ENCODE measurements at places on chromosomes 12 and 14.
A peak's percentile ranks its signal among the peaks of the same experiment; 100 is the strongest.

DNA sequence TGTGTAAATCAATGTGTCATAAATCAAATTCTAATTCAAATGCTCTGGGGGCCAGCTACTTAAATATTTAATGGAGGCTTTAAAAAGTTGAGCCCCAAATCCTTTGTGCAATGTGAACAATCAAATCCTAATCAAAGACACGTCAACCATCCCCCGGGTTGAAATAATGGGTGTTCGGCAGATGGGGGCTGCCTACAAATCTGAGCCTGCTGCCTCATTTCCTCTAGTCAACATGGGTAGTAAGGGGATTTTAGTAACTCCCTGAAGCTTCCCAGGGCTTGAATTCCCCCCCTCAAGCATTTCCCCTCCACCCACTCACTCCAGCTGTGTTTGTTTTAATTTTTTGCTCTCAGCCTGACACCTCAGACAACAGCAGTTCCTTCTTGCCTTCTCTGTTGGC is 37.8 kb downstream of the SRRM4 start:
- DNase-seq = no peak

DNA sequence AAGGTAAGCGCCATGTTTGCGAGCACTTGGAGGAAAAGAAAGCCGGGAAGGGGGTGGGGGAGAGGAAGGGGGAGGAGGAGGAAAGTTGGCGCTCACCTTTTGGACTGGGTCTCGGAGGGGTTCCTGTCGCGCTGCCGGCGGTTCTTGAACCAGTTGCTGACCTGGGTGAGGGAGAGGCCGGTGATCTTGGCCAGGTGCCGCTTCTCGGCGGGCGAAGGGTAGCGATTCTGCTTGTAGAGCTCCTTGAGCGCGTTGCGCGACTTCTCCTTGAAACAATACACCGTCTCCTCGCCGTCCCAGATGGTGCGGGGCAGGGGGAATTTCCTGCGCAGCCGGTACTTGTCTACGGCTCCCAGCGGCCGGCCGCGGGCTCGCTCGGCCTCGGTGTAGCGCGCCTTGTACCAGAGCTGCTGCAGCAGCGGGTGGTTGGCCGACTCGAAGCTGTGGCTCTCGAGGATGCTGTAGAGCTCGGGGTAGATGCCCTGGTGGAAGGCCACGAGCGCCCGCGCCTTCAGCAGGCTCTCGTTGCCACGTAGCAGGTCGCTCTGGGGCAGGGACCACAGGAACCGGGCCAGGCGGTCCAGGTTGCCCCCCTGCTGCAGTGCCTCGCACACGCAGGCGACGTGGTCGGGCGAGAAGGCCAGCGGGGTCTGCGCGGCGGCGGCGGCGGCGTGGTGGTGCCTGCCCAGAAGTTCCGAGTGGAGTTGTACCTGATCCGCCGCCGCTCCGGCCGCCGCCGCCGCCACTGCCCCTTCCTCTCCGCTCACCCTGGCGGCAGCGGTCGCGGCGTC is 840 bp downstream of the SIX4 start:
- DNase-seq = no peak

- DNase-seq = no peak
Measured at GRCh38 chr12:99387661-99388060, 259.9 kb upstream of the GARIN6 start.

- no peak for DNase-seq
Measured at GRCh38 chr14:74368026-74368425, 19.8 kb downstream of the VRTN start.

DNA sequence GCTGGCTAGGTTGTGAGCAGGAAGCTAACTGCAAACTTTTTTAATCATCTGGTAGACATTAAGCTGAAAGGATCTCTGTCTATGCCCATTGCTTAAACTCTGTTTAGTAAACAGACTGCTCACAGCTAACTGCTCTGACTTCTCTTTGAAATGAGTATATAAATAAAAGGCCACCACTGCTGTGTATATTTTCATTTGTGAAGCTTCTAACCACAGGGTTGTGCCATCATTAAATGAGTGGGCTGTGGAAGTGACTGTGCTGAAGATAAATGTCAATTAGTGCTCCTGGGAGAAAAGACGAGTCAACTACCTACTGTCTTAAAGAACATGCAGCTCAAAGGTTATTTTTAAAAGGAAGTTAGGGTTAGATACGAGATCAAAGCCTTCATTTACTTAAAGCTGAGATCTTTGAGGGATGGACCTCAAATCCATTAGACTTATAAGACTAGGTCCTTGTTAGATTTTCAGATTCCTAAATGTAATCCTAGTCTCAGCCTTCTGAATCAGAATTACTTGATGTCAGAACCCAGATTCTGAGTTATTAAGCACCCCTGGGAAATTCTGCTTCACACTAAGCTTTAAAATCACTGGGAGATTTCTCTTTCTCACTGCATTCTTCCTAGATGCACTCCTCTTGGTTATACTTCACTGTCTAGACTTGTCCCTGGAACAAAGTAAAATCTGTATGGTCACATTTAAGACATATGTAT is 213.1 kb upstream of the FLRT2 start:
- DNase-seq = no peak

DNA sequence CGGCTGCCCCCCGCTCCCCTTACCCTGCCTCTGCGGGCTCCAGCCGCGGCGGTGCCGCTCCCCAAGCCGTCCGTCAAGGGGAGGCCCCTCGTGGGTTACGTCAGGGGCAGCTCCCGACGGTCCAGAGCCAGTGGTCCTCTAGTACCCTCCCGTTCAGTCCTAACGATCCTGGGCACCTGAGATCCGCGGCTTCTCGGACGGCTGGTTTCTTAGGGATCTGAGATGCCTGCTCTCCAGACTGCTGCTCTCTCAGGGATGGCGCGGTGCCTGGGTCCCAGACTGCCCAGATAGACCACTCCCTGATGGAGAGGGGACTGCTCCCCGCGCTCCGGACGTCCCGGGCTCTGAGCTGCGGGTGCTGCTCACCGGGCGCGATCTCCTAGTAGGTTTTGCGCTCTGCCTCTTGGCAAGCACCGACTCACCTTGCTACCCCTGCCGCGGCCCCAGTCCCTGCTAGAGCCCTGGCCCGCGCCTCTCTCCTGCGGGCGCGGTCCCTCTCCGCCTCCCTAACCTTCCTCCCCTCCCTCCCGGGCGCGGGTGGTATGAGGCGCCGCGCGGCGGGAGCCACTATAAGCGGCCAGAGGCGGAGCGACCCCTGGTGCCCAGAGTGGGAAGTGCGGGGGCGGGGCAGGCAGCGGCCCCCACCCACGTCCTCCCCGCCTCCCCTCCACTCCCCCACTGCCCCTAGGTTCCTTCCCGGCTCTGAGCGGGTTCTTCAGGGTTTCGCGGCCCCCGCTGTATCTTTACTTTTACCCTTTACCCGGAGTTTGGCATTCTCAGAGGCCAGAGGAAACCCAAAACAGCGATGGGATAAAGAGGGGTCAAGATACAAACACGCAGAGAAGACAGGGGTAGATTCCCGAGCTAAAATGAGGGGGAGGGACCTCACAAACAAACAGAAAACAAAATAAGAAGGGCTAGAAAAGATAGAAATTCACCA is at the start of gene C1QL4:
Gene C1QL4, minus strand, starts transcription at position 544 of the 940 bp plus-strand sequence. CDS start 711 bp downstream, outside the sequence.
- DNase-seq = peak; percentile 82

DNA sequence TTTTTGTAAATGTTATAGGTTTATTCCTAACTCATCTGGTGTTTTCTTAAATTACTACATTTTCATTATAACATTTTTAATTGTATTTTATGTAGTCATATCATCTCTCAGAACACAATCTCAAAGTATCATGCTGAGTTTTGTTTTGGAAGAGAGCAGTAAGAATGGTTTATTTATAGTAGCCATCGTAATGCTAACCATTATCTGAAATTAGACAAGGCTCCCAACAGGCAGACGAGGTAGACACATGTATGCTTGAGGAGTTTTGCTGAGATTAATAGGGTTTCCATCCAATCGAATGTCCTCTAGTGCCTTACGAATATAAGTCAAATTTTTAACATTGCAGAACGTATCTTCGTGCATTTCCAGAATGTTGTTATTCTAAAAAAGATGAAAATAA is 9.0 kb upstream of the CCER1 start:
- no peak for DNase-seq

DNA sequence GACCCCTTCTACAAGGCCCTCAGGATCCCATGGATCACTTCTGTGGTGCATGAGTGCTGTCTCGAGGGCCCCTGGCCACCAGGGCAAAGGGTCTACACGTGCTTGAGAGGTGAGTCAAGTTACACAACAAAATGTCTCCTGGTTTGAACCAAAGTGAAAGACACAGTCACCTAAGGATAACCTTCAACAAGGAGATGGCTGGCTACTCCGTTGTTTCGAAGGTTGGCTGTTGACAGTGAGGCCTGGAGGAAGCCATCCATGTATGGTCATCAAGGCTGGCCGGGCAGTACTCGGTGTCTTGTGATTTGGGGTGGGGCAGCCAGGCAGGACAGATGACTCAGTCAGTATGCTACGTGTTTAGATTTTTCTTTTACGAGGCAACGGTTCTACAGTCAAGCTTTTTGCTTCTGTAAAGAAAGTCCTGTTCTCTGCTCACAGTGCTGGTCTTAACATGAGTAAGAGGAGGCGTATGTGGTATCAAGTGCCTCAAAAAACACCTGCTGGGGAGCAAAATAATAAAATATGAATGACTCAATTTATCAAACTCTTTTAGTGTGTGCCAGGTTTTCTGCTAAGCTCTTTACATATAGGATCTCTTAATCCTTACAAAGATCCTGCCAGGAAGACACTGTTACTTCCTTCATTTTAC is 18.0 kb upstream of the NT5DC3 start:
- no peak for DNase-seq

GRCh38 chr14:32728526-32728925 is 210.2 kb upstream of the NPAS3 start:
- no peak for DNase-seq

DNA sequence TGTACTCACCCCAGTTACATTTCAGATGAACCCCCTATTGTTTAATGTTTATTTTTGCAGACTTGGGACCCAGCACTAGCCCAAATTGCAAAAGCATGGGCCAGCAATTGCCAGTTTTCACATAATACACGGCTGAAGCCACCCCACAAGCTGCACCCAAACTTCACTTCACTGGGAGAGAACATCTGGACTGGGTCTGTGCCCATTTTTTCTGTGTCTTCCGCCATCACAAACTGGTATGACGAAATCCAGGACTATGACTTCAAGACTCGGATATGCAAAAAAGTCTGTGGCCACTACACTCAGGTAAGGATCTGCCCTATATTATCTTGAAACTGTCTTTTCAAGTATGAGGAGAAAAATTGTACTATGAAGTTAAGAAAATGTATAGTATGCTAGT is 1.2 kb downstream of the GLIPR1 start:
- no peak for DNase-seq

DNA sequence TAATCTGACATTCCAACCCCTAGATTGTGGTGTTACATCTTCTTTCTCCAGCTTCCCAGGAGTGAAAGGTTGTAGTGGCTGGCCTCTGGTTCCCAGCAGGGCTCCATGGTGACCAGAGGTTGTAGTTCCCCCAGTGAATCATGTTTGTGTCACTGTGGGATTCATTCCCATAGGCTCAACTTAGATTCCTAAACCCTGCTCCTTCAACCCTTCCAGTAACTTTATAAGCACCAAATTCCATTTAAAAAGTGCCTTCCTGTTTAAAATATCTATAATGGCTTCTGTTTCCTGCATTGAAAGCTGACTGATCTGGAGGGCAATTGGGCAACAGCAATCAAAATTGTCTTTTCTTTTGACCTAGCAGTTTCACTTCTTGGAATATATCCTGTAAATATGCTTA is 40.5 kb upstream of the TBC1D15 start:
- DNase-seq = no peak

DNA sequence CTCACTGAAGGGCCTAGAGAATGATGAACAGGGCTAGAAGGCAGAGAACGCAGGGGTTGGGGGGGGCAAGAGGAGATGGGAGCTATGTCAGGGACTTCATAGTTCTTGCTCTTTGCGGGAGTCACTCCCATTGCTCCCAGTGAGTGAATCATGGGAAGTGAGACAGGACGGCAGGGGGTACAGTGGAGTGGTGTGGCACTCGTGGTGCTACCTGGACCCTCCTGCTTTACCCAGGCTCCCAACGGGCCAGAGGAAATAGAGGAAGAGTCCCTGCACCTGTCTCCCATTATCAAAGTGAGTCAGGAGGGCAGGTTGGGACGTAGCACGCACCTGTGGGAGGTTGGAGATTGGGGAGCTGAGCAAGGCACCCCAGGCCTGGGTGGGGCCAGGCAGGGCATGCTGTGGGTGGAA is 1.3 kb upstream of the KRT8 start:
- DNase-seq = no peak

DNA sequence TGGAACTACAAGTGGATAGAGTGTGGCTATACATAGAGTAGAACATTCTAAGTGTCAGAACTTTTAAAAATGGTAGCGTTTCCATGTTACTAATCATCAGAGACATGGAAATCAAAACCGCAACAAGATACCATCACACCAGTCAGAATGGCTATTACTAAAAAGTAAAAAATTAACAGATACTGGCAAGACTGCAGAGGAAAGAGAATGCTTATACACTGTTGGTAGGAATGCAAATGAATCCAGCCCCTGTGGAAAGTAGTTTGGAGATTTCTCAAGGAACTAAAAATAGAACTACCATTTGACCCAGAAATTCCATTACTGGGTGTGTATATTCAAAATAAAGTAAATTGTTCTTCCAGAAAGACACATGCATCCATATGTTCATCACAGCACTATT is 518.6 kb downstream of the NELL2 start:
- DNase-seq = no peak

GRCh38 chr12:106140223-106140986 is 1.7 kb upstream of the NUAK1 start:
- DNase-seq = no peak

- no peak for DNase-seq
Measured at GRCh38 chr12:42780671-42781070, 191.1 kb upstream of the PRICKLE1 start.

DNA sequence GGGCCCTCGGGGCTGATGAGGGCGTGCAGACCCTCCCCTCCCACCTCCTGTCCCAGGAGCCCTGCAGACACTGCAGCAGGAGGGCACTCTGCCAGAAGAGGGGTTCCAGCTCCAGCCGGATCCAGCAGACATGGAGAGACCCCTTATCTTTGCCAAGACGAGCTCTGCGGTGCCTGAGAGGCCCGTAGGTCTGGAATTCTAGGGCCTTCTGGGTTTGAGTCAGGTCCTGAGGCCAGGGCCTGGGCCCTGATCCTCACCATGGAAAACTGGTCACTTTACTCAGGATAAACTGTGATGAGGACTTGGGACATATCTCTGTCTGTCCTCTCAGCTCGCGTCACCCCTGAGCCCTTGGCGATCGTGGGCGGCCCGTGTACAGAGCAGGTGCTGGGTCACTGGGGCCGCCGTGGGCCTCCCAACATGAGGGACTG is 13.8 kb downstream of the MEG3 start:
- DNase-seq = no peak

GRCh38 chr14:55609681-55610080 is 29.7 kb downstream of the KTN1 start:
- no peak for DNase-seq

- DNase-seq = no peak
Measured at GRCh38 chr12:38053655-38054464, 262.7 kb upstream of the ALG10B start.

DNA sequence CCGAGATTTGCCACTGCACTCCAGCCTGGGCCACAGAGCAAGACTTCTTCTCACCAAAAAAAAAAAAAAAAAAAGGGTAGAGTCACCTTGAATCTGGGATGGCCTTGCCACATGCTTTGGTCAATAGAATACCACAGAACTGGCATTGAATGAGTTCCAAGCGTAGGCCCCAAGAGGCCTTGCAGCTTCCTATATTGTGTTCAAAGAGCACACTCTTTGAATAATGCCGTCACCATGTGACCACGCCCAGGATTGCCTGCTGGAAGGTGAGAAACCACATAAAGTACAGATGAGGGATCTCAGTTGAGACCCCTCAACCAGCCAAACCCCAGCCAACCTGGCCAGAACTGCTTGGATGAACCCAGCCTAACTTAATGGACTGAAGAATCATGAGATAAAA is 239.2 kb upstream of the AMIGO2 start:
- no peak for DNase-seq
